Fibroblast of skin of left quadriceps (primary cell): ENCODE measurements at places on chromosomes 6 and 20.
A peak's percentile ranks its signal among the peaks of the same experiment; 100 is the strongest.

- no peak for DNase-seq
Observed at GRCh38 chr20:46279103-46279502, 29.2 kb downstream of the CDH22 start.

DNA sequence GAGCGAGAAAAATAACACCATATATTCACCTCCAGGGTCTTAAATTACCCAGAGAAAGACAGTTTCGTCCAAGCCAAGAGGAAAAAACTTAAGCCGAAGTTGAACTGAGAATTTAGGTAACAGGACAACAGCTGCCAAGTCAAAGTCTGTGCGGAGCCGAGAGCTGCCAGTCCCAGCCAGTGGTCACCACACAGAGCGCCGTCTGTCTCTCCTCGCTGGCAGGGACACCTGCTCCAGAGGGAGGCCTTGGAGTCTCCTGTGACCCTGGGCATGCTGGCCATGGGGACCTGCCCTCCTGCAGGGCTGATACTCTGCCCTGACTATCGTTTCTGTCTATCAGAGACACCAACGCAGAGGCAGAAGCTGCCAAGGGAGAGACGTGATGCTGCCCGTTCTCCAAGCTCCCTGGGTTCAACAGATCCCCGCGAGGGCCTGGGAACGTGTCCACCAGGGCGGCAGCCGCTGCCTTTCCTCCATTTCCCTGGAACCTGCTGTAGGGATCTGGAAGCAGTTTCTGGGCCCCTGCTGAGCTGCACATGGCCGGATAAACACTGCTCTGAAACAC, 341.3 kb downstream of the SMOC2 start:
- DNase-seq, result no peak

DNA sequence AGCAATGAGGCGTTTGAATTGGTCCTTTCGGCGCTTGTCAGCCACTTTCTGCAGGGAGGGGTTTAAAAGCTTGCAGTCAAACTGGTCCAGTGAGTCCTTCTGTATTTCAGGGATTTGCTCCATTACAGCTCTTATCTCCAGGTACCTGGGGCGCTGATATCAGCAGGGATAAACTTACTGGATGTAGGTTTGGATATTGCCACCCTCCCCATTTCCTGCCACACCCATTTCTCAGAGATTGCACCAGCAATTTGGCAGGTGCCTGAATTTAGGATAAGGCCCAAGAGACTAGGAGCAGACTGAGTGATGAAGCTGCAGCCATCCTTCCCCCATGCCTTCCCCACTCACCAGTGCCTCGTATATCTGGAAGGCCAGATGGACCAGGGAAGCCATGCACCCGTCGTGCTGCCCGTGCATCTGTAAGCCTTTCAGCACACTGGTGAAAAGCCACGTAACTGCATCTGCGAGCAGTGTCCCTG, 7.6 kb downstream of the POLR1C start:
- no peak for DNase-seq

DNA sequence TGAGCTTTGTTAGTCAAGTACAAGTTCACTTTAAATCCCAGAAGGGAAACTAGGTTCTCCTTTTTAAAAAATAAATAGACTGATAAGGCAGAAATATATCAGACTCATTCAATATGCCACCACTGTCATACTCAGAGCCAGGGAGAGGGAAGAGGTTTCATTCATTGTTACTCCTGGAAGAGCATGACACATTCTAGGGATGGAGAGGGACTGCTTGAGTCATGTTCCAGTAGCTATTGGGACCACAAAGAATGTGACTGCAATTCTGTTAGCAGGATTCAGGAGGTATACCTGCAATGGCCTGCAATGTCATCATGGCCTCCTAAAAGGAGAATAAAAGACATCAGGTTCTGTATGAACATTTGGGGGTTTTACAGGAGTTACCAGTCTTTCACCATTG, 167.6 kb downstream of the TFAP2B start:
- DNase-seq, result no peak

DNA sequence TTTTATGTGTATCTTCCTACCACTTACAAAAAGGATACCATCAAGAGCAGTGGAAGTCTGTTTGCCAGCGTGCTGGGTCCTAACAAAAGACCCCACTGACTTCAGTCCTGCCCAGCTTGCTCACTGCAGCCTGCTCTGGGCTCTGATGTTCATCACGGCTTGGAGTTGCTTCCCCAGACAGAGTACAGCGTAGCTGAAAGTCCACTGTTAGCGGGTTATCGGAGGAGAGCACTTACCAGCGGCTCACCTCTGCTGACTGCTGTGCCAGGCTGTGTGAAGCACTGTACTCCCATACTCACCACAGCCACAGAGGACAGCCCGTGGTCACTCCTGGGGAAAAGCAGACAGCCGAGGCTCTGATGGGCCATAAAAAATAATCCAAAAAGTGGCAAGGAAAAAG, 40.2 kb downstream of the CTCFL start:
- DNase-seq, result no peak

DNA sequence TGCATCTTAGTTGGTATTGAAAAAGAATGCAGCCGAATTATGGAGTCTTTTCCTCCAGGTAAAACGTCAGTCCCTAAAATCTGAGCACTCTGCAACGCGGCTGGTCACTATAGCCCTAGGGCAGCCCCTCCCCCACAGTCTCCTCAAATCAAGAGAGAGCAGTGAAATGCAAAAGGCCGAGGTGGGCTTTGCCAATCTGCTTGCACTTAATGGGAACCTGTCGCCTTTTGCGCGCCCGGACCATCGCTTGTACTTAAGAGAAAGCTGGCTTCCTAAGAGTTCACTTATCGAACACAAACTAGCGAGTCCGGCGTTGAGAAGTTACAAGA, 447 bp downstream of the MCM3 start:
- DNase-seq, result no peak

GRCh38 chr6:47083586-47084047, 41.5 kb upstream of the ADGRF1 start:
- DNase-seq, result peak; percentile 41

DNA sequence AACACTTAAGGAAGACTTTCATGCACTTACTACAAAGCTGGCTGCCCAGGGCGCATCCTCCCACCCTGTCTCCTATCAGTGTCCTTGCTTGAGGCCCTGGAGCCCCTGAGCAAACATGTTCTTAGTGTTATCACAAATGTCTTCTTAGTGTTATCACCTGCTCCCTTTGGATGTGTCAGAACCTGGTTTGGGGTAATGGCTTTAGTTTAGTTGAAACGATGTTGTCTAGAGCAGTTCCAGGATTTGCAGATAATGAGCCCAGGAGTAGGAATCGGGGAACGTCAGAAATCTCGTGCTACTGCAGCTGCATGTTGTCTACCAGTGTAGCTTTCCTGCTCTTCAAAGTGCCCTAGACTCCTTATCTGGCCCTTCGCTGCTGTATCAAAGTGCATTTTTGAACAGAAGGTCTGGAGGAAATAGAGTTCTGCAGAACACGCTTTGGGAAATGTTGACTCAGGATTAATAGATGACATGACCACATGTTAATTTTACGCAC, 69.6 kb downstream of the PHACTR2 start:
- DNase-seq, result no peak

GRCh38 chr6:169253337-169254238, at the start of gene THBS2:
Gene THBS2 (minus strand): TSS chr6:169253846. CDS start chr6:169250784, 3,062 bp downstream.
- peak; percentile 88 for DNase-seq

DNA sequence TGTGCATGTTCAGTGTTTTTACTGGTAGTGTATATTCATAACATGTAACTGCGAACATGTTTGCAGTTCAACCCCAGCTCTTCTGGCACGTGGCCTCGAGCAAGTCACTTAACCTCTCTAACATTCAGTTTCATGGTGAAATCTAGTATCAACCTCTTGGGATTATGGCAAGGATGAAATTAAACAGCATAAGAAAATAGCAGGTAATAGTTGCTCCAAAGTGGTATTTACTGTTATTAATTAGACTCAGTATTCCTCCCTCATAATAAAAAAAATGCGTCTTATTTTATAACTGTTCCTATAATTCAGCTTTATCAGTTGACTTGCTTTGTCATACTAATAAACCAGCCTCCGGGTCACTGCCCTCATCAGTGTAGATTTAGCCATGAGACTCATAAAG, 15.0 kb downstream of the FAM184A start:
- no peak for DNase-seq

DNA sequence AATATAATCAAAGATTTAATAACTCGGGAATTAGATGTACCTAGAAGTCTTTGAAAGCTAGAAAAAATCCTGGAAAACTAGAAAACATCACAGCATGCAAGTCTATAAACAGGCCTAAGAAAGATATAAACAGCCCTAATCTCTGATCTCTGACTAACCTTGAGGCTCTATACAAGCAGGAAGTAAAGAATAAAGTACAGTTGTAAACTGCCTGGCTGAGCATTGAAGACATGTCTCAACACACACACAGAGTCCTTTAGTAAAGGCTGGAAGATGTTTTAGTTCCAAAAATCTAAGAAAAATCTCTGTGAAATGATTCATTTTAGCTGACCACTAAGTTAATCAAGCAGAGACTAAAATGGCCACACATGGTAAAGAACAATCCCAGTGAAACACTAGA, 774.5 kb downstream of the EYS start:
- no peak for DNase-seq

DNA sequence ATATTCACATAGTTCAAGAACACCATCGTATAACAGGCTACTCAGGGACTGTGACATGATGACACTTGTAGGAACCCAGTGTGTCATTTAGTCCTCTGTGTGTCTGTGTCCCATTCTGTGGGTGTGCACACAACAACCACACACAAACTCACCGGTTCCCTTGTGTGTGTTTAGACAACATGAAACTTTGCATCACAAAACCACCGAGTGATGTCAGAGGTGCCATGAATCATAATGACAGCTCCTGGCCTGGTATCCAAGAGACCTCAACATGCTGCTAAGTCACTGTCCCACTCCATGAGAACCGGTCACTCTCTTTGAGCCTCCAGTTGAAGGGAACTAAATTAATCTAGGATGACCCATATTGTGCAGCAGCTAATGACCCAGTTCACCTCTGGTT, 421.3 kb downstream of the PREX1 start:
- no peak for DNase-seq

- DNase-seq, result no peak
Observed at GRCh38 chr6:37354526-37355384, 972 bp downstream of the RNF8 start.

DNA sequence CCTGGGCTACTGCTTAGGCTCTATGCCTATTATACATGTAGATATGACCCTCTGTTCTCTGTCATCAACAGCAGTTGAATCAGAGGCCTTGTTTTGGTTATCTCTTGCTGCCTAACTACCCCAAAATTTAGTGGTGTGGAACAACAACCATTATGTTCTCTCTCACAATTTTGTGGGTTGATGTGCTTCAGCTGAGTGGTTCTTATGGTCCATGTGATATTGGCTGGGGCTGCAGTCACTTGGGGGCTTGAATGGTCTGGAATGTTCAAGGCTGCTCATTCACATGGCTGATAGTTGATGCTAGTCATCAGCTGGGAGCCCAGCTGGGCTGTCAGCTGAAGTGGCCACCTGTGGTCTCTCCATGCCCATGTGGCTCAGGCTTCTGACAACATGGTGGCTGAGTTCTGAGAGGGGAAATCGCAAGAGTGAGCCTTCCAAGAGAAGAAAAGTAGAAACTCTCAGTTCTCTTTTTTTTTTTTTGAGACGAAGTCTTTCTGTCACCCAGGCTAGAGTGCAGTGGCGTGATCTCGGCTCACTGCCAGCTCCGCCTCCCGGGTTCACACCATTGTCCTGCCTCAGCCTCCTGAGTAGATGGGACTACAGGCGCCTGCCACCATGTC, 47.8 kb downstream of the SHLD1 start:
- DNase-seq, result no peak

GRCh38 chr6:117600008-117600743, 2.1 kb downstream of the GOPC start:
- DNase-seq, result no peak

DNA sequence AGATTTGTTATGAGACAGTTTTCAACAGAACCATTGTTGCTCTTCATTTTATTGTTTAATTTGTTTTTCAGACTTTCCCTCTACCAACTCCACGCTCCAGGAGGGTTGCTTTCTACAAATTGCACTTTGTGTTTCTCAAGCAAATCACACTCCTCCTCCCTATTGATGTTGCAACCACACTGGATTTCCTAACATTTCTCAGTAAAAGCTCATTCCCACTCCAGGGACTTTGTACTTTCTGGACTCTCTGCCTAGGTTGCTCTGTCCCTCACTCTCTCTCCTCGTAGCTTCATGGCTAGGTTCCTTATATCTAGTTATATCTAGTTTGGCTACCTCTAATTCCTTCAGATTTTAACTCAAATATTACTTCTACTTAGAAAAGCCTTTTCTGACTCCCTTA, 20.3 kb downstream of the PGK2 start:
- DNase-seq, result no peak

GRCh38 chr6:109243863-109244825, 138.1 kb downstream of the CD164 start:
- DNase-seq, result no peak

GRCh38 chr6:84556541-84557335, 207.7 kb downstream of the TBX18 start:
- no peak for DNase-seq

DNA sequence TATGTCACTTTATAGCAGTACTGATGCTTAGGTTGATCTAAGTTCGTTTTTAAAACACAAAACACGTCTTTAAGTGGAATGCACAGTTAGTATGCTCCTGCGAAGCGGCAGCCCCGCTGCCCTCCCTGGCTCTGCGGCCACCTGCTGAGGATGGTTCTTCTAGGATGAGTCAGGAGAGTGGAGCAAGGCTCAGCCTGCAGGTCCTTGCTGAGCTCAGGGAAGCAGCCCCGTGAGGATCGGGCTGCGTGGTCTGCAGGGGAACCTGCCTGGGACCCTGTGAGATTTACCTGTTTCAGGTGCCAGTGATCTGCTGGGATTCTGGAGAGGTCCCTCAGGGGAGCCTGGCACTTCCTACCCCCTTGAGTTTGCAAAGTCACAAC, 57.5 kb downstream of the SYNJ2 start:
- DNase-seq, result no peak

DNA sequence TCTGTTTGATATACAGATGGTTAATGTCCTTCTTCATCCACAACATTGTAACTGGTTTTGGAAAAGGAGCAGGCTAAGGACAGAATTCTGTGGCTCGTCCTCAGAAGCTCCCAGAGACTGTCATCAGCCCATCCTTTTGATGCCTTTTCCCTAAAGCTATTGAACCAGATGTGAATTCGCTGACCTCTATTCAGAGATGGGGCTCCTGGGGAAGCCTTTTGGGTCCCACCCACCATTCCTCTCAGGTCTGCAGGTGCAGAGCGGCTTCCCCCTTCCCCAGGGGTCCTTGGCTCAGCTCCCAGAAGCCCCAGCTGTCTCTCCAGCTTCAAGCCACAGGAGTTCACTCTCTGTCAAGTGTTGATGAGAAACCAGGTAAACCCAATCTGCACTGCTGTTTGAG, 191.7 kb downstream of the SMOC2 start:
- DNase-seq, result no peak

DNA sequence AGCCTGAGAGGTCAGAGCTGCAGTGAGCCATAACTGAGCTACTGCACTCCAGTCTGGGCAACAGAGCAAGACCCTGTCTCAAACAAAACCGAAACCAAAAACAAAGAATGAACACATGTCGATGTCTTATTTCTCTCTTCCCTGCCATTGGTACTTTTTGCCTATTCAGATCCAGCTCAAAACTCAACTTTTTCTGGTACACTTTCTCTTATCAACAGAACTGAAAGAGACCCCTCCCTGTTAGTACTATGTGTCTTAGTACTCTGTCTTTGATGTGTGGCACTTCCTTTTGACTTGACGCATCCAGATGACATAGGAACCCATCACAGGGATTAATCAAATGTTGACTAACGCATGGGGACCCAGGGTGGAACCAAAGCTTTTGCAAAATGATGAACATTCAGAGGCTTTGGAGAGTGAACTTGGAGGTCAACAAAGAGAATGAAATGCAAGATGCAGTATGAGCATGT, 44.8 kb downstream of the AKAP12 start:
- no peak for DNase-seq
